ENCODE measurements at places on chromosomes 2 and 18.

DNA sequence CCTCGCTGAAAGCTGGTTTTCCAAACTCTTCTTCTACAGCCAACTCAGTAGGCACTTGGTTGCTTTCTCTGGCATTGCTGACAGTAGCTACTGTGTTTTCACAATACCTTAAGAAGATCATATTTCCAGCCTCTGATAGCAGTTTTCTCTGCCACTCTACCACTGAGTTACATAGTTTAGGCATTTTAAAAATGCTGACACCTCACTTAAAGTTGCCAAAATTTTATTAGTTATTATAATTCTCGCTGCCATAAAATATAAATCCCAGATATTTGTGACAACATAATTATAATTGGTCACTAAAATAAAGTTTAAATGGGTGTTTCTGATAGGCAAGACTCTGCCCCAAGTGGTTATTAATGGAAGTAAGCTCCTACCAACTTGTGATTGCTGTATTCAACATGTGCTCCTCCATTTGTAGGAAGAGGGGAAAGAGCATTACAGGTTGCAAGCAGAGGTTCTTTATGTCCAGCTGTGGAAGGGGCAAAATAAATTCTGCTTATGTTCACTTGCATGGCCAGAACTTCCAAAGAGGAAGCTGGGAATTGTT, 1202.8 kb downstream of the CNTNAP5 start:
- DNase-seq = no peak

- no peak for DNase-seq
Measured at GRCh38 chr2:37718515-37719161, 47.2 kb upstream of the CDC42EP3 start.

- DNase-seq = no peak
Measured at GRCh38 chr2:110725859-110726258, 6.5 kb upstream of the ACOXL start.

DNA sequence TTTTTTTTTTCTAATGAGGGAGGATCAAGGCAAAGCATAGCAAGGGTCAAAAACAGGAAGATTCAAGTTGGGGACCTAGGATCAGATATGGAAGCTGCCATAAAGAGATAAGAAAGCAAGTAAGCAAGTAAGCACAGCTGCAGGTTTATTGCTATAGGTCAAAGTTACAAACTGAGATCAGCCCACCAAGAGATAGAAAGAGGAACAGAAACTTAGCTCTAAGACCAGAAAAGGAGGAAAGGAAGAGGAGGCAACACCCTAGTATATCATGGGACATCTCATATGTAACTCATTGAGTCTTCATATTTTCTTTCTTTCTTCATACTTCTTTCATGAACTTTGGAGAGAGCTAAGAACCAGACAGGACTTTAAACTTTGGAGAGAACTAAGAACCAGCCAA, 295.9 kb upstream of the CRIM1 start:
- DNase-seq = no peak

GRCh38 chr2:48395658-48396057, 134.3 kb upstream of the STON1 start:
- DNase-seq = peak; percentile 8

DNA sequence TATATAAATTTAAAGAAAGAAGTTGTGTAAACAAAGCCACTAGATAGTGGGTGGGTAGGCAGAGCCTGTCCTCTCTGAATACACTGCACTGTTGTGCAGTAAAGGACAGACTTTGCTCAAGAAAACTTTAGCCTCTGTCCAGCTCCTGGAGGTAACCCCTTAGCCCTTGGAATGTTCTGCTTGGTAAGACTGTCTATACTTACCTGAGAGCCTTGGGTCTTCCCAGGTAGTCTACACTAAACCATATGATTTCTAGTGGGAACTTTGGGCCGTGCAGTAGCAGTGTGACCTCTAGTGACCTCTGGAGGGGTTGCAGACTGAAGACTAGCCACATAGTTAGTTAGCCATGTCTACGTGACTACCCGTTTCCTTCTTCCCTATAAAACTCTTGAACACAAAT, 678.3 kb upstream of the NRXN1 start:
- DNase-seq = no peak

- DNase-seq = no peak
Measured at GRCh38 chr2:33791625-33792024, 192.5 kb upstream of the FAM98A start.

GRCh38 chr18:77859634-77860033, 610.0 kb downstream of the GALR1 start:
- DNase-seq = no peak

DNA sequence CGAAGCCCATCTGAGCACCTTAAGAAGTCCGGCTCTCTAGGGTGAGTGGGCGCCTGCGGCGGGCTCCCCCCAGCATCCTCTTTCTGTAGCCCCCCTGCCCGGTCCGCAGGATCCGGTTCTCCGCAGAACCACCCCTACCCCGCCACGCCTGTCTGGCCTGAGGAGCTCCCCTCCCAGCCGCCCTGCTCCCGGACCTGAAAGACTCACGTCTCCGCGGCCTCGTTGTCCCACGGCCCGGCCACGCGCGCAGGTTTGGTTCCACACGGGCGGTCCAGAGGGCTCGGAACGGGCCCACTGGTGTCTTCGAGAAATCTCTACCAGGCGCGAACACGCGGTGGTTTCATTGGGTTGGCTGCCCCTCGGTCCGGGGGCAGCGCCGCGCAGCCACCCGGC, 237 bp downstream of the SLC39A6 start:
- no peak for DNase-seq

DNA sequence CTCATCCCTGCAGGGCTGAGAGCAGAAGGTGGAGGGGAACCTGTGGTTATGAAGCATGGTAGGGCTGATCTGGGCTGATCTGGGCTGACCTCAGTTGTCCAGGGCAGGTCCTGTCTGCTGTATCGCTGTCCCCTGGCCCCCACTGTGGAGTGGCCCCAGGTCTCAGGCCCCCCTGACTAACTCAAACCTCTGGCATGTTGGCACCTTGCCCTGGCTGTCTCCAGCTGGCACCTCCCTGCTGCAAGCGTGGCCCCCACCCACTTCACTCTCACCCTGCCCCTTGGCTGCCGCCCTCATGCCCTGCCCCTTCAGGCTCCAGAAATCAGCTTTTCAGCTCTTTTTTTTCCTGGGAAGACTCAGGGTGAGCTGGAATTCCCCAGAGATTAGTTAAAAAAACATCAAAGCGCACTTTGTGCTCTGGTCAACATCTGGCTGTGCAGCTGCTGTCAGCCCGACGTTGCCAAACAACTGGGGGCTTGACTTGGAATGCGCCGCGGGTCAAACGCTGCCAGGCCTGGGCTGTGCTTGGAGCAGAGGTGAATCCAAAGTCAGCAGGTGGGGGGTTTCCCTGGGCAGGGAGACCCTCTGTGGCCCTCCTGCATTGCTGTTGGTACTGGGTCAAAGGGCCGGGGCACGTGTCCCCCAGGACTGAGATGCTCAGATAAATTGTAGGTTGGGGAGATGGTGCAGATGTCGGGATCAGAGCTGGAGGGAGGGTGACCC, 173.8 kb upstream of the HDAC4 start:
- DNase-seq = no peak

- peak; percentile 5 for DNase-seq
Measured at GRCh38 chr18:69580107-69580506, 179.4 kb downstream of the DOK6 start.

GRCh38 chr2:152307863-152308262, 27.1 kb upstream of the FMNL2 start:
- DNase-seq = no peak

DNA sequence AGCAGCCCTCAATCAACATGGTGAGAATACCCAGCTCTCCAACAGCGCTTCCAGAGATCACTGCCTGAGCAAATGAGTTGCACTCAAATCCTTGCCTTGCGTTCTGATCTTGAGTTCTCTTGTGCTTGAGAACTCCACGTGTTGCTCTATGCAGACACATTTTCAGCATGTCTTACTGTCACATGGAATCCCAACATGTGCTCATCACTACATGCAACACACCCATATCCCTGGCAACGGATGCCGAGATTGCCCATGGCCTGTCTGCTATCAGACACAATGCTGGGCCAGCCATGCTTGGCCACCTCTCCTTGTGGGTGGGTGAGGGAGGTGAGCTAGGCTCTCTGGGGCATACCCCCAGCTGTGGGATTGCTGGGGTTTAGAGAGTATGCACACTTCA, 91.9 kb upstream of the LDAH start:
- no peak for DNase-seq
